ENCODE measurements at places on chromosomes 3 and 15.

GRCh38 chr3:14804835-14805780 is 13.7 kb upstream of the FGD5 start:
- DNase-seq: no peak

DNA sequence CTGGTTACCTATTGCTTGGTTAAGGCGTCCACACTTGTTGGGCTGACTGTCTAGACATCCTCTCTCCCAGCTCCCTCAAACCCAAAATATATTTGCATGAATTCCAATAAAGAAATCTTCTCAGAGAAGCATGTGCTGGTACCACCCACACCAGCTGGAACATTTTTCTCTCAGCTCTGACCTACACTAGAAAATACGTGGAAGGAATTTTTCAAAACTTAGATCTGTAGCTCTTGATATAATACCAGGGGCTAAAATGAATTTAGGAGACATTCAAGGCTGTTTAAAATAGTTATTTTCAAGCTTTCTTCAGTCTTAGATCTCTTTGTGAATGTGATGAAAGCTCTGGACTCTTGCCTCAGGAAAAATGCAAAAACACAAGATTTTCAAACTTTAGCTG is 590.4 kb downstream of the PDCD6IP start:
- no peak for DNase-seq

- no peak for DNase-seq
Observed at GRCh38 chr15:83030021-83030420, 18.6 kb upstream of the C15orf40 start.

DNA sequence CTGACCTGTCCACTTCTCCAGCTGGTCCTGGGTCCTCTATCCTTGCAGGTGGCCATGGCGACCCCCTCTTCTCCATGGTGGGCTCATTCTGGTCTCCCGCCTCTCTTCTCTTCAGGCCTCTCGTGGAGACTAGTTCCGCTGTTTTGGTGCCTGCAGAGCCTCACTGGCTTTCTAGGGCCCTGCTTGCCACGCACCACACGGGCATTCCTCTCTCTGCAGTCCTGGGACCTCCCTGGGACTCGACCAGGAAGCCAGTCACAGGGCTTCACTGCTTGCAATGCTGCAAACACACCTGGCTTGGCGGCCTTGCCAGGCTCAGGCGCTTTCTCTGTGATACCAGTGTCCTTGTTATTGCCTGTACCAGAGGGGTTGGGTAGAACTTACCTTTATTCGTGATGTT is 9.1 kb downstream of the SLC28A1 start:
- no peak for DNase-seq

- no peak for DNase-seq
Observed at GRCh38 chr3:16936676-16937230, 52.0 kb downstream of the PLCL2 start.

- no peak for DNase-seq
Observed at GRCh38 chr3:37521429-37521828, 340.3 kb upstream of the CTDSPL start.

GRCh38 chr3:152321200-152321954 is 52.6 kb downstream of the MBNL1 start:
- DNase-seq: no peak

DNA sequence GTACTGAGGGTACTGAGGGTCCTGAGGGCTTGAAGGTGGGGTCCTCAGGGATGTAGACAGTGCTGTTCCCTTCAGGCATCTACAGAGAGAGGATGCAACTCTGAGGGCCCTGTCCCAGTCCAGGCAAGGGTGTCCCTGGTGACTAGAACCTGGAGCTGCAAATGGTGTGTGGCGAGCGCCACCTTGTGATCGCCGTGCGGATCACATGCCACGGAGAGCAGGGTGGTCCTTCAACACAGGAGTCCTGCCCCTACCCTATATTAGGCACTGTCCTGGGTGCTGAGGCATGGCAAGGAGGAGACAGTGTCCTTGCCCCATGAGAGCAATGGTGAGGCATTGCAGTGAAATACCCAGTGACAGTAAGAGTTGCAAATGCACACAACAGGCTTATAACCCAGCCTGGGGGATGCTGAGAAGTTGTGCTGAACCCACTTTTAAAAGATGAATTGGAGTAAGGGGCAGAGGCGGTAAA is 23.6 kb downstream of the RHCG start:
- no peak for DNase-seq

- no peak for DNase-seq
Observed at GRCh38 chr3:111594205-111594604, 941 bp downstream of the ZBED2 start.

DNA sequence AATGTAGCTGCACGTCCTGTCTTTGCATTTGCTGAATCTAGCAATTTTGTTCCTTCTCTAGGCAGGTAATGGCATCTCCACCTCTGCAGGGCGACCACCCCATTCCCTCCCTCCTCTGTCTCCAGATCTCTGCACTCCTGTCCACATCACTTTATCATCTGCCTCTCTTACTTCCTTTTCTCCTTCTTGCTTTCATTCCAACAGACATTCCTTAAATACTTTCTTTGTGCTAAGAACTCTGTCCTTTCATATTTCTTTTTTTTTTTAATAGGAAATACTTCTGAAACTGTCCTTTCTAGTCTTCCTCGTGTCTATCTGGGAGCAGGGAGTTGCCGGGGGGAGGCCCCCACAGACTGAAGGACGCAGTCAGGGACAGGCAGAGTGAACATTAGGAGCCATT is 7.2 kb downstream of the ITIH3 start:
- no peak for DNase-seq

DNA sequence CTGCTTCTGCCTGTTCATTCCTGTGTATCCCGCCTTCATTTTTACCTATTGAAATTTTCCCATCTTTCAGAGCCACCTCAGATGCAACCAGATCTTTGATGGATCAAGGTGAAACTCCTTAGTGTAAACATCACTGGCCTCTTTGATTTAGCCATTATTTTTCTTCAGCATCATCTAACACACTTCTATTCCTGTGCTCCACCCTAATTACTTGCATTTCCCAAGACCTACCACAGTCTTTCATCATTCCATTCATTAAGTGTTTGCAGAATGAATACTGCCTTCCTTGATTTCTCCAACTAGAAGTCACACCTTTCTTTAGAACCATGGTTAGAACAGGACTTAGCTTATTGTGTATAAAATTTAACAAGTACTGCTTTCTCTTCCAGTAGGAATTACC is 55.5 kb upstream of the SKIL start:
- DNase-seq: no peak

- no peak for DNase-seq
Observed at GRCh38 chr15:76753771-76754170, 151.4 kb downstream of the SCAPER start.

- no peak for DNase-seq
Observed at GRCh38 chr3:110608566-110608965, 463.1 kb upstream of the NECTIN3 start.

- DNase-seq: no peak
Observed at GRCh38 chr3:120753810-120754209, 11.3 kb downstream of the GTF2E1 start.

- DNase-seq: no peak
Observed at GRCh38 chr15:83723216-83723615, 69.3 kb downstream of the ADAMTSL3 start.

DNA sequence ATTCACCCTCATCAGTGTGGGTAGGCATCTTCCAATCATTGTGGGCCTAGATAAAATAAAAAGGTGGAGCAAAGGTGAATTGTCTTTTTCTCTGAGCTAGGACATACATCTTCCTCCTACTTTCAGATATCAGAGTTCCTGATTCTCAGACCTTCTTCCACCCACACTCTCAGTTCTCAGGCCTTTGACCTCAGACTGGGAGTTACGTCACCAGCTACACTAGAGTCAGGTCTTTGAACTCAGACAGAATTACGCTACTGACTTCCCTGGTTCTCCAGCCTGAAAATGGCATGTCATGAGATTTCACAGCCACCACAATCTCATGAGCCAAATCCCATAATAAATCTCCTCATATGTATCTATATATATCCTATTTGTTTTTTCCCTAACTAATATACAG is 39.0 kb downstream of the STRIT1 start:
- no peak for DNase-seq

GRCh38 chr3:46389306-46389705 is 17.6 kb downstream of the CCR5AS start:
- DNase-seq: no peak
